ENCODE measurements at places on chromosomes 13 and 19.

DNA sequence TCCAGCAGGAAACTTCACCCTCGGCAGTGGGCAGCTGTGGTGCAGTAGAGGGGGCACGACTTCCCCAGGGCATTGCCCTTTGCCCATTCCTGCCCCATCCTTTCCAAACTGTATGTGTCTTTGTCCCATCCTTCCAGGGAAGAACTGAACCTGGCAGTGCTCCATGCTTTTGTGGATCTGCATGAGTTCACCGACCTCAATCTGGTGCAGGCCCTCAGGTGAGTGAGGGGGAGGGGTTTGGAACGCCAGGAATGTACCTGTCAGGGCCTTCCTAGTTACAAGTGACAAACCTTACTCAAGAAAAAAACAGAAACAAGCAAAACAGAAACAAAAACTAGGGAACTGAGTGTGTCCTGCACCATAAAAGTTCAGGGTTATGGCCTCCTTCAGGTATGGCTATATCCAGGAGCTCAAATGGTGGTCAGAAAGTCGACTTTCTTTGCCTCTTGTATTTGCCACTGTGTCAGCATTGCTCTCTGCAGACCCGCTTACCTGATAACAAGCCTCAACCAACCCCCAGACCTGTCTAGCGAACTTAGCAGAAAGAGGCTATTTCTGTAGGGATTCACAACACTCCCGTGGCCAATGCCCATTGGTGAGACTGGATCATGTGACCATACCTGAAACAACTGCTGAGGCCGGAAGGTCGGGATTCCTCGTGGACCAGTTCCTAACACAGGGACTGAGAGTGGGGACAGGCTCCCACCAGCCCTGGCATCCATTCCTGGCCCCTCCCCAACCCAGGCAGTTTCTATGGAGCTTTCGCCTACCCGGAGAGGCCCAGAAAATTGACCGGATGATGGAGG, 4.2 kb downstream of the CYTH2 start:
- DNase-seq = no peak

- DNase-seq = no peak
These were observed 462.5 kb upstream of the SLITRK5 start for GRCh38 chr13:87208636-87209035.

DNA sequence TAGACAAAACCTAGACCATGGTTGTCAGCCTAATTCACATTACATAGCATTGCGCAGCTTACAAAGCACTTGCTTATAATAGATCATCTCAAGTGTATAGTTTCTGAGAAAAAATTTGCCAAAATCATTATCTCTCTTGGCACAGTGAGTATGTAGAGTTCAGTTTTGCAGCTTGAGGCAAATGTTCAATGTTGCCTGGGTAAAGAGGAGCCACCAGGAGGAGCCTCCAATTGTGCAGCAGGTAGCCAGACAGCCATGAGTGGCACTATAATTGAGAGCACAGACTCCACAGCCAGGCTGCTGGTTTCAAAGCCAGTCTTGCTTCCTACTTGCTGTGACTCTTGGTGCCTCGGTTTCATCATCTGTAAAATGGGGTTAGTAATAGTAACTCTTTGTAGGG, 24.0 kb upstream of the OLFM4 start:
- DNase-seq = no peak

DNA sequence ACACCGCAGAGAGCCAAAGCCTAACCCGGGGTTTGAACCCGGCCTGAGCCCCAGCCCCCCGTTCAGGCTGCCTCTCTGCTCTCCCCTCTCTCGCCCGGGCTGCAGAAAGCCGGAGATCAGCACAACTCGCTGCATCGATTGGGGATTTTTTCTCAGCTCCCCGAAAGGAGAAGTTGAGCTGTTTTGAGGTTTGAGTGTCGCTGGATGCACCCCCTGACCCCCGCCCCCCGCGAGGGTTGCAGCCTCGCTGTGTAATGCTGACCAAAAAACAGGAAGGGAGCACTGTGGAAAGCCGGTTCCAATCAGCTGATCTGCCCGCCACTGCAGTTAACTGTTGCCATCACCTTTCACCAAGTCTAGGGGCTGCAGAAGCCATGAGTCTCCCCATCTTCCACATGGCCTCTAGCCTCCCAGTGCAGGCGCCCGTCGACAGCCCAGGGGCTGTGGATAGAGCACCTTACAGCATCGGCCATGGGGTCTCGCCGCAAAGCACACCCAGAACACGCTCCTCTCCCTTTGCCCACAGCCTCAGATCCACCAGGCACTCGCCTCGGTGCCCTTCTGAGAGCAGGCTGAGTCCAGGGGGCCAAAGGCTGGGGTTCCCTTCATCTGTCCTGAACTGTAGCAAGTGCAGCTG, 34.5 kb downstream of the MYO9B start:
- DNase-seq = no peak

DNA sequence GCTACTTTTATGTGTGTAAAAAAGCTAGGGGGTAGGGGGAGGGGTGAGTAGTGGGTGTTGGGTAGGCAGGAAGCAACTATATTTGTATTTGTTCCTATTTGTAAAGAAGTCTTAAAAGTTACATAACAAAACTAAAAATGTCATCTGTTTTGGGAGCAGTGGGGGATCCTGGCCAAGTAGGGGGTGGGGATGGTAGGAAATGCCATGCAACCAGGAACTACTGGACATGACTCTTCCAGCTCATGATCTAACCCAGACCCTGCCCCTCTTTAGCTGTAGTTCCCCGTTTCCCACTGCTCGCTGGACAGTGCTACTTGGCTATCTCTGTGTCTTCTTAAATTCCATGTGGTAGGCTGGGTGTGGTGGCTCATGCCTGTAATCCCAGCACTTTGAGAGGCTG, 3.2 kb downstream of the GTF3A start:
- no peak for DNase-seq

DNA sequence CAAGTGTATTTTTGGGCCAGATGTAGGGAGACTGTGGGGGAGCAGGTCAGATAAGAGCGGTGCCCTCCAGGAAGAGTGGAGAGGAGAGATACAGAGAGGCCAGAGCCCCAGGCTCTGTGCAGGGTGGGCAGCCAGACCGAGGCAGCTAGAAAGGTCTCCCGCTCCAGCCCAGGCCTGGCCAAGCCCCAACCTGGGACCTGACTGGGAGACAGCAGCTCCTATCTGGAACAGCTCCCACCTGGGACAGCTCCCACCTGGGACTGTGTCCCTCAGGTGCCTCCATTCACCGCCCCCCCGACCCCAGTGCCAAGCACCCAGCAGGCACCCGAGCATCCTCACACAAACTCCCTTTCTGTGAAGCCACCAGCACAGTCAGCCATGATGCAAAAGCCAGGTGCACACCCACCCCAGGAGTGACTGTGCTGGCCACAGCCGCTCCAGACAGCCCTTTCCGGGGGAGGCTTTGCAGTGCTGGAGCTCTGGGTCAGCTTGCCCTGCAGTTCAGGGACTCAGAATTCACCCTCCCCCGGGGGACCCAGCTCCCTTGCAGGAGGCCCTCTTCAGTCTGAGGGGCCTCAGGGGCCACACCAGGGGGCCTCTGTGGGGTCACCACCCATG, 2.1 kb upstream of the GRTP1 start:
- no peak for DNase-seq

- DNase-seq = no peak
These were observed 572.6 kb upstream of the KLF12 start for GRCh38 chr13:74706801-74707200.

DNA sequence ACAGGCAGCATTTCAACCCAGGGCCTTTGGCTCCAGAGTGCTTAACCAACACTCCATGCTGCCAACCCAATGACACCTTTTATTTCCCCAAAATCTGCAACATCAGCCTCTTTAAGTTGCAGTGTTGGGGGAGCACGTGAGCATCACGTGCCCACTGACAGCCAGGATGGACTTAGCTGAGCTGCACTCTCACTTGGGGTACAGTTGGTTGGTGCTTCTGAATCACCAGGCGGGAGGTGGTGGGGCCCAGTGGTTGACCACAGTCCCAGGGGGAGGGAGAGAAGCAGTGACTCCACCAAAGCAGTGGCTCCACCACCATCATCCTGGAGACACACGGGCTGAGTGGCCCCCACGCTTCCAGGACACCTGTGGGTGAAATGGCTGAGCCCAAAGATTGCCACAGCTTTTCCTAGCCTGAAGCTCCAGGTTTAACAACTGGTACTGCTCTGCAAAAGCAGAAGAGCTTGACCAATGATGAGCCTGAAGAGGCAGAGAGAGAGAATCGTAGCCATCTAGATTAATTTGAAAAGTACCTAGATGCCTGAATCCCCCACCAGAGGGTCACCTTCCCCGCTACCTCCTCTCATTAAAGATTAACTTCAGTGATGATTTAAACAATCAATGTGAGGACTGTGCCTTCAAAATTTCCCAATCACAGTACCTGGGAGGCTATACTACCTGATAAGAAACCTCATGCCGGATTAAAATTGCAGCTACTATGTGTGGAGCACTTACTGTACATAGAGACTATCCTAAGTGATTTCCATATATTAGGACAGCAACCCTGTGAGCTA, 193.8 kb downstream of the FOXO1 start:
- DNase-seq = no peak

- DNase-seq = no peak
These were observed 1.1 kb downstream of the TMEM86B start for GRCh38 chr19:55227241-55228014.

- no peak for DNase-seq
These were observed 115.4 kb downstream of the ABCC4 start for GRCh38 chr13:95185851-95186250.

All from cerebellar nuclear complex (tissue), 1 donor.